ENCODE measurements at places on chromosomes 11 and 22.
A peak's percentile ranks its signal among the peaks of the same experiment; 100 is the strongest.

DNA sequence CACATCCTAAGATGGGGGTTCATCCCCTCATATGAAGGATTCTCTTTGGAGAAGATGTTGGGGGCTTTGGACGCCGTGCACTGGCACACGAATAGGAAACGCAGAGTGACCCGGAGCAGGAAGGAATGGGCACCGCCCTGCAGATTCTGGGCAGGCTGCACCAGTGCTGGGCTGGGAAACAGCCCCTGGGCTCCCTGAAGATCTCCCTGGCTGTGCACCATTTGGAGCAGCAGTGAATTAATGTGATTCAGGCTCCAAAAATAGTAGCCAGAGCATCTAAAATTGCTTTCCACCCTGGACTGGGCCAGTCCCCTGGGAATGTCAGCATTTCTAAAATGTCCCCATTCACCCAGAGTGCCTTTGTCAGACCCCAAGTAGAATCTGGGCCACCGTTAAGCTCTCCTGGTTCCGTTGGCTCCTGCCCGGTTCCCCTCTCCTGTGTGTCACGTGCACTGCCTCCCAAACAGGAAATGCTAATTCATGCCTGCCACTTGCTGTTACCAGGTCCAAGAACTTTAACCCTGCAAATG is 18.6 kb downstream of the IRAG1 start:
- no peak for DNase-seq

DNA sequence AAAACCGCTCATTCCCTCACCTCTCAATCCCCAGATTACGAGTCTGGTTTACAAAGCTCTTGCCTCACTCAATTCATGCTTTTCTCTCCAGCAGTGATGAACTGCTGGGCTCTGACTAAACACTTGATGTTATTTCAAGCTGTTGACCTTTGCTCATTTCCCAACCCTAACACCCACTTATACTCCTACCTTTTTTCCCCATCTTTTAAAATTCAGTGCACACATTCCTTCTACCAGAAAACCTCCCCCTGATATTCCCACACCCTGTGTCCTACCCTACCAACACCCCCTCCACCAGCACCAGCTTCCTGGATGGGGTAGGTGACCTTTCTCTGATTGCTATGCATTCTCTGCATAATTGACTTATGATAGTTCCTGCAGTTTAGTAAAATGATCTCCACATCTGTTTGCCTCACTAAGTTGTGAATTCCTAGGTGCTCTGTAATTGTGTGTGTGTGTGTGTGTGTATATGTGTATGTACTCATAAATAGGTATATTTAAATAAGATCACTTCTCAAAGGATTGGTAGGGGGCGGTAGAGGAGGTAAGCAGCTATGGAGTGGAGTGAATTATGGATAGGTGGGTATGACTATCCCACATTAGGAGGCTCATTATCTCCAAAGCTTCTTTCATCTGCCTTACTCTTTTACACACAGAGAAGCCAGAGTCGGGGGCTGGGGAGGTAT is 842 bp downstream of the HEPACAM start:
- no peak for DNase-seq

- DNase-seq: no peak
Observed at GRCh38 chr11:44266056-44266780, 43.7 kb downstream of the ALX4 start.

DNA sequence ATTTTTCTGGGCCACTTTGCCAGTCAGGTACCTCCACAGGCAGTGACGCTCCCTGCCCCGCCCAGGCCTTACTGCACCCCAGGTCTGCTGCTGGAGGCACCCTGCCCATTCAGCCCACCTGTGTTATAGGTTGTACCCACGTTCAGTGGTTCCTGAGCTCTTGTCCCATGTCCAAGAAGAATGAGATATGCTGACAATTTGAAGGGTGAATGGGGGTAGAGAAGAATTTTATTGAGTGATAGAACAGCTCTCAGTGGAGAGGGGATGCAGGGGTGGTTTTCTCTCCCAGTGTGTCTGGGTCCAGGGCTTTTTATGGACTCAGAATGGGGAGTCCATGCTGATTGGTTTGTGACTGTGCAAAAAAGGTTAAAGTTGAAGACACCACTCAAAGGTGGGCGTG is 149.7 kb downstream of the LDLRAD3 start:
- DNase-seq: no peak

DNA sequence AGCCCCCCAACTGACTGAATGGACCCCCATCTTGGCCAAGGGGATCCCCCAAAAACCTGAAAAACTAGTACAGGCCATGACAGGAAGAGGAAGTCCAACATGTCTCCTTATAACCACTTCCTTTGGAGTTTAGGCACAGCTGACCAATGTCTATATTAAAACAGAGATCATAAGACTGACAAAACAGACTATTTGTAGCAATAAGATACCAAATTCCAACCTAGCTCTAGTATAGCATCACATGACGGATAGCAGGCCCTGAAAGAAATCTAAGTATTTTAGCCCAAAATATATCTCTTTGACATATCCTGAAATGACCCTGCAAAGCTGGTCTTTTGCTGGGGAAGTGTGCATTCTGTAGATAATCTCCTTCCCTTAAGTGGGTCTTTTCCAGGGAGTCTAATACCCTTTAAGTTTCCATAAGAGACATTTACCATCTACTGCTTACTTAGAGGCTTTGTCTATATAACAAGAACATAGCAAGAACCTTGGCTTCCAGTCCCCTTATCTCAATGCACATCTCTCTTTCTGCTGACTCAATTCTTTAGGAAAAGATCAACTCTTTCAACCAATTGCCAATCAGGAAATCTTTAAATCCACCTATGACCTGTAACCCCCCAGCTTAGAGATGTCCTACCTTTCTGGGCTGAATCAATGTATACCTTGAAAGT is 34.9 kb upstream of the ACER3 start:
- no peak for DNase-seq

- DNase-seq: no peak
Observed at GRCh38 chr22:27382947-27383346, 418.6 kb downstream of the MN1 start.

DNA sequence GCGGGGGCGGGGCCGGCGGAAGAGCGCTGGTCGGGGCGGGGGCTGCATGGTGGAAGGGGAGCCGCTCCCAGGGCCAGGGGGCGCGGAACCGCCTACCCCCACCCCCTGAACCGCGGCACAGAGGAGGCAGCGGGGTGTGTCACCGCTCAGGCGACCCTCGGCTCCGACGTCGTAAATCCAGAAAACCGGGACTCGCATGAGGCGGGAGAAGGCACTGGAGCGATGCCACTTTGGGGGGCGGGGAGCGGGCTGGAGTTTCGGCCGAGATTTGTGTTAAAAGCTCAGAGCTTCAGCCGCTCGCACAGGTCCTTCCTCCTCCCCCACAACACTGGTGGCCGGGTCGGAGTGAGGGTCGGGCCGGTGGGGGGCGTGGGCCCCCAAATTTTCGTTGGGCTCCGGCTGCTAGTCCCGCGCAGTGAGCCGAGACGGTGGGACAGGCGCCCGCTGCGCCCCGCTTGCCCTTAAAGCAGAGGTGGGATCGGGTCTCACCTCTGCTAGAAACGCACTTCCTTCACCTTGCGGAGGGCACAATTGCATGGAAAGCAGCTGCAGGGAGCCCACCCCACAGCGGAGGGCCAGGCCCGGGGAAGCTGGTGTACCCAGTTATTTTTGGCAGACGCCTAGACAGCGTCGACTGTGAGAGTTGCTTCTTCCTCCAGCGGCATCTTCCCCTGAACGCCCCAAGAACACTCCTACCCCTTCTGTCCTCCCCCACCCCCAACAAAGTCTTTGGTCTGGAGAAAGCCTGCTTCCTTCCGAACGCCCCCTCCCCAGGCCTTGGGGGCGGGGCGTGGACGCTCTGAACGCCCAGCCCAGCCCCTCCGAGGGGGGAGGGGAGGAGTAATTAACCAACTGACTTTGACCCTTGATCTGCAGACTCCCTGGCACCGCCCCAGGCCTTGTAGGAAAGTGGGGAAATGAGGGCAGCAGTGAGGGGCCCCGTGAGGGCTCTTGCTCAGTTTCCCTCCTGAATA is 1.1 kb downstream of the OVOL1 start:
- no peak for DNase-seq

GRCh38 chr11:106821826-106822225 is 196.4 kb downstream of the GUCY1A2 start:
- DNase-seq: no peak

DNA sequence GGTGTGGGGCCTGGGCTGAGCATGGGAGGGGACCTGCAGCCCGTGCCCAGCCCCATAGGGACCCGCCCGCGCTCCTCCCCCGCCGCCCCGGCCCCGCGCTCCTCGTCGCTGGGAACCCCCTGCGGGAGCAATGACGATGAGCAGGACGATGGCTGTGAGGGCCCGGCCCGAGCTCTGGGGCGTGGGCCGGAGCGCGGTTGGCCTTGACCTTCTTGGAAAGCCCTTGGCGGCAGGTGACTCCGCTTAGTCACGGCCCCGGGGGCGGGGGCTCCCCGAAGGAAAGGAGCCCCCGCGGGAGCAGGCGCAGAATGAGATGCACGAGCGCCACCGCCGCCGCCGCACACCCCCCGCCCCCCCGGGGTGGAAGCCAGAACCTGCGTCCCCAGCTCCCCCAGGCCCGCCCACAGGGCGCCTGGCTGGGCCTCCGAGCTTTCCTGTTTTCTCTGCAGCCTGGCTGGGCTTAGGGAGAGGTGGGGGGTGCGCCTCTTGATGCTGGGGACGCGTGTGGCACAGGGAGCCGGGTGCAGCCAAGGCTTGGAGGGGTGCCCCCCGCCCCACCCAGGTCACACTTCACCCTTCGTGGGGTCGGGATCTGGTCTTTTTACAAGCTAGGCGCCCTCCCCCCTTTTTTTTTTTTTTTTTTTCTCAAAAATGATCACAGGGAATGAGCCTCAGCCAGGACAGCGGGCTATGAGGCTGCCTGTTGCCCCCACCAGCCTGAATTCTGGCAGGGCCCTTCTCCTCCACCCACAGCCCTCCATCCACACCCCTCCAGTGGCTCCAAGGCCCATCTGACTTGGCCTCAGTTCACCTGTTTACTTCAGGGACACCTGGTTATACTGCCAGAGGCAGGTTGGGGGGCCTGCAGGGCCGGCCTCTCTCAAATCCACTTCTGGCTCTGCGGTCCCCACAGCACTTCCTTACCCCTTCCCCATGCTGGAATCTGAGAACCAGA is 17.9 kb downstream of the CRELD2 start:
- peak; percentile 36 for DNase-seq

DNA sequence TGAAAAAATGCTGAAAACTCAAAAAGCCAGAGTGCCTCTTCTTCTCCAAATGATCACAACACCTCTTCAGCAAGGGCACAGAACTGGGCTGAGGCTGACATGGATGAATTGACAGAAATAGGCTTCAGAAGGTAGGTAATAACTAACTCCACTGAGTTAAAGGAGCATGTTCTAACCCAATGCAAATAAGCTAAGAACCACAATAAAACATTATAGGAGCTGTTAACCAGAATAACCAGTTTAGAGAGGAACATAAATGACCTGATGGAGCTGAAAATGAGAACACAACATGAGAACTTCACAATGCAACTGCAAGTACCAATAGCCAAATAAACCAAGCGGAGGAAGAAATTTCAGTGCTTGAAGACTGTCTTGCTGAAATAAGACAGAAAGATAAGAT is 9.2 kb downstream of the OR56B4 start:
- no peak for DNase-seq

GRCh38 chr11:128940156-128940555 is 2.5 kb downstream of the TP53AIP1 start:
- no peak for DNase-seq

DNA sequence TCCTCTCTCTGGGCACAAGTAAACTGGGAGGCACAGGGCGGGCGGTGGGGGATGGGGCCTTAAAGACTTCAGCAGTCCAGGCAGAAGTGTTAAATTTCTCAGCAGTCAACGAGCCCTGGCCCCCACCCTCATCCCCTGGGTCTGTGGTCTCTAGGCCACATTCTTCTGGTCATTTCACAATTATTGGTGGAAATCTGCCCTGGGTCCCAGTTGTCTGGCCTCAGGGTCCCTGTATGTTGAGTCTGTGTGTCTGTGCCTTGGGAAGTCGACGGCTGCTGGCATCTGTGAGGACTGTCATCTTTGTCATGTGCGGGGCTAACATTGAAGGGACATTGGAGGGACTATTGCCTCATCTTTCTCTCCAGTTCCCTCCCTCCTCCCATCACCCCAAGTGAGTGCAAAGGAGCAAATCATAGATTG is 1.7 kb downstream of the TSPAN18 start:
- no peak for DNase-seq

DNA sequence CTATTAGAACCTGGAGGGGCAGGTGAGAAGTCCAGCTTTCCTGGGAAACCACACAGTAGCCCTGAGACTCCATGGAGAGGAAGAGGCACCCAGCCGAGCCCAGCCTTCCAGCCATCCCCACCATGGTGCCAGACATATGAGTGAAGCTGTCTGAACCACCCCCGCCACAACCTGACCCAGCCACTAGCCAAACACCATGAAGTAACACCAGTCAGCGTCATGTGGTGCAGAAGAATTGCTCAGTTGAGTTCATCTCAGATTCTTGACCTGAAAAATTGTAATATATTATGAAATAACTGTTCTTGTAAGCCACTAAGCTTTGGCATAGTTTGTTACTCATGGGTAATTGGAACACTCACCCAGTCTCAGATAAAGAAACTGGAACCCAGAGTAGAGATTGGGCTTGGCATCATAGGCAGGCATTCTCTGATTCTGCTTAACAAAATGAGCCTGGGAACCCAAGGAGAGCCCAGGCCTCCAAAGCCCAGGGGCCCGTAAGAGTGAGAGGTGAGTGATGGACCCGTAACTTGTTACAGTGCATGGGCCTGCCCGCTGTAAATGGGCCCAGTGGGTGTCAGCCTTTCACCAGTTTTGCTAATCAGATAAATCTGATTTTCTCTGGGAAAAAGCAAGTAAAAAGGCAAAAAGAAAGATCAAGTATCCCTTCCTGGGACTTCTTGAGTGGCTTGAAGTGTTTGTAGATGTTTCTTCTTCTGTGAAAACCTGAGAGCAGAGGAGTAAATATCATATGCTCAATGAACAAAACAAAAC is 305.5 kb downstream of the DDX10 start:
- DNase-seq: no peak

- DNase-seq: peak; percentile 71
Observed at GRCh38 chr22:26461188-26461810, 22.3 kb downstream of the HPS4 start.

GRCh38 chr11:13963169-13963948 is 836 bp downstream of the SPON1 start:
- DNase-seq: peak; percentile 63

DNA sequence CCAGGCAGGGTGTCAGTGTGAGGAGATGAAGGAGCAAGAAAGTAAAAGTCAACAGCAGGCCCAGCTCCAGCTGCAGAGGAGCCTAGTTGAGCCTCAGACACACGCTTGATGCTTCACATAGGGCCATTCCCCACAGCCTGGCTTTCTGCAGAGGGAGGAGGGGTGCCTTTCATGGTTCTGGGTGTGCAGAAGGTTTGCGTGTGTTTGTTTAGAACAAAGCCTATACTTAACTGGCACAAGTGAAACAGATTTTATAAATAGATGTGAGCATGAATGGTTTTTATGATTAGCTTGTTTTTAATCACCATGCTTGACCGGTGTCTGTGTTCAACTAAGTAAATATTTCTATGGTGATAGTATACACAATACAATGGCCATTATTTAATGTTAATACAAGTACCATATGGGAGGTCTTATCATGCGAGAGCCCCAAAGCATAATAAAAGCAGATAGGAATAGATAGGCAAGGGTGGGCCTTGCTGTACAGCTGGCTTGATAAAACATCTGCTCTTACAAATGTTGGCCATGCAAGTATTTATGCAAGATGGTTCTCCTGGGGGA is 290.2 kb downstream of the ETS1 start:
- DNase-seq: peak; percentile 67
